ENCODE measurements at places on chromosomes 16 and 17.

- DNase-seq = no peak
Measured at GRCh38 chr16:12323007-12323758, 346.6 kb downstream of the SNX29 start.

DNA sequence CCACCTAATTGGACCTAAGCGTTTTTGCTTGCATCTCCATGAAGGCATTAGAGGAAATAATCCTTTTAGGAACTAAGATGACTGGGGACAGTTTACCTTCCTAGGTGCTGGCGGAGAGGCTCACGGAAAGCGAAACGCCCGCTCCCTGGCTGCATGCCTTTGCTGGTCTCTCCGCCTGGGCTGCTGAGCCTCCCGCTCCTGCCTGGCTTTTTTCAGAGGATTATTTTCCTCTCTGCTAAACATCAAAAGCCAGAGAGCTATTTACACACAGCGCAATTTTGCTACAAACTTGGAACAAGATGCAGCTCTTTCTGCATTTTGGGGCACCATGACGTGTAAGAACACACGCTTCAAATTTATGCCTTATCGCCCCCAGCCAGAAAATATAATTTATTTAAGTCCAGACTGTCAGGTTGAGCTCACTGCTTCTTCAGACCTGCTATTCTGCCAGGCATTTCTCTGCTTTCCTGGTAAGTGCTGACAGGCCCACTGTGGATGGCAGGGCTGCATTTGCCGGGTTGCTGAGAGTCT, 124.4 kb downstream of the SPACA3 start:
- no peak for DNase-seq

DNA sequence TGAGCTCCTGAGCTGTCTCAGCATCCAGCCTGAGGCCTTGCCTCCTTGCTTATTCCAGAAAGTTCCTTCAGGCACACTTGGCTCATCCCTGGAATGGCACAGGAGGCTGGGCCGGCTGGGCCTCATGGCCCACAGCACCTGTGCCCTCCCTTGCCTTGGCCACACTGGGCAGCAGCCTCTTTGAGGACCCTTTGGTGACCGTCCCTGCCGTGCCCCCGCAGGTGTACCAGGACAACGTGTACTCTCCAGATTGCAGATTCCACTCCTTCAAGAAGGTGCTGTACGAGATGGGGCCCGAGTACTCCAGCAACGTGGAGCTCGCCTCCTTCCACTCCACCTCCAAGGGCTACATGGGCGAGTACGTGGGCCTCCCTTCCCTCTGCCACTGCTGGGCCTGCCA, 34.2 kb downstream of the GPT2 start:
- no peak for DNase-seq

- DNase-seq = no peak
Measured at GRCh38 chr16:30136971-30137605, 14.1 kb upstream of the MAPK3 start.

- no peak for DNase-seq
Measured at GRCh38 chr17:10268005-10268404, 69.6 kb upstream of the GAS7 start.

GRCh38 chr16:23754594-23755483, at the start of gene CHP2:
TSS of gene CHP2 (plus strand) at chr16:23755026. CDS start at chr16:23755050, 24 bp downstream.
- no peak for DNase-seq

- no peak for DNase-seq
Measured at GRCh38 chr16:86697715-86698114, 119.4 kb downstream of the FOXL1 start.

- peak; percentile 37 for DNase-seq
Measured at GRCh38 chr16:68915589-68915988, 72.3 kb downstream of the TANGO6 start.

DNA sequence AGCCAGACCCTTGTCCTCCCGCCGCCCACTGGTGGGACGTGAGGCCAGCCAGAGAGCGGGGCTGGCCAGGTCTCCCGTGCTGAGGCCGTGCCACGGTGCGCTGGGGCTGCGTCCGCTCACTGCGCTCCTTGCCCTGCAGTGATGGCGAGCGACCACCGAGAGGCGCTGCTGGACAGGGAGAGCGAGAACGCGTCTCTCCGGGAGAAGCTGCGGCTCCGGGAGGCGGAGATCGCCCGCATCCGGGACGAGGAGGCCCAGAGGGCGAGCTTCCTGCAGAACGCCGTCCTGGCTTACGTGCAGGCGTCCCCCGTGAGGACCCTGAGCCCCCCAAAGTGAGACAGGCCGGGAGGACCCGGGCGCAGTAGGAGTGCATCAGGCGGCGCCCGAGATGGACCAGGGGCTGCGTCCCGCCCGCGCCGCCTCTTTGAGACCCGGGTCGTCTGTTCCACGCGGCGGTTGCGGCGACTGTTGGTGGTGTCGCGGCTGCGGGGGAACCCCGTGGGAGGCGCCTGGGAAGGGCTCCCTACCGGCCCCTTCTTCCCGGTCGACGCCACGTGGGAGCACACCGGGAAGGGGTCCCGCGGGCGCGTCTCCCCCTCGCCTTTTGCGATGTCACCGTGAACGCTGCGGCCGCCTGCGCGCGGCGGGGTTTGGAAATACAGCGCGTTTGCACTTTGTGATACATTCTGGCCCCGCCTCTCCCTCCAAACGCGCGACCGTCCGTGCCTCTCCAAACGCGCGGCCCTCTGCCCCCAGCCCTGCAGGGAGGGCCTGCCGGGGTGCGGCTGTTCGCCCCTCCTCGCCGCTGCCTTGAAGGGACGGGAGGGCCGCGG, 792 bp upstream of the RAC3 start:
- DNase-seq = peak; percentile 40

DNA sequence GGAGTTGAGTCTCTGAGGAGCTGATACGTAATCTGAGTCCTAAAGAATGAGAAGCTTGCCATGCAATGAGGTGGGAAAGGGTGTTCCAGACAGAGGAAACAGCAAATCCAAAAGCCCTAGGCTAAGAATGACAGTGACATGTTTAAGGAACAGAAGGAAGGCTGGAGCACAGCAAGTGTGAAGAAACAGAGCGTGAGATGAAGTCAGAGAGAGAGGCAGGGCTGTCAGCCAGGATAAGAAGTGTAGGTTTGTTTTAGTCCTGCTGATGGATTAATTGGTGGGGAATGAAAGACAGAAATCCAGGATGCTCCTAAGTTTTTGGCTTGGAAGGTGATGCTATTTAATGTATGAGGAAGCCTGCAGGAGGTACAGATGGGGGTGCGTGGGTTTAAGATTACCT, 14.5 kb downstream of the MMP28 start:
- DNase-seq = no peak

DNA sequence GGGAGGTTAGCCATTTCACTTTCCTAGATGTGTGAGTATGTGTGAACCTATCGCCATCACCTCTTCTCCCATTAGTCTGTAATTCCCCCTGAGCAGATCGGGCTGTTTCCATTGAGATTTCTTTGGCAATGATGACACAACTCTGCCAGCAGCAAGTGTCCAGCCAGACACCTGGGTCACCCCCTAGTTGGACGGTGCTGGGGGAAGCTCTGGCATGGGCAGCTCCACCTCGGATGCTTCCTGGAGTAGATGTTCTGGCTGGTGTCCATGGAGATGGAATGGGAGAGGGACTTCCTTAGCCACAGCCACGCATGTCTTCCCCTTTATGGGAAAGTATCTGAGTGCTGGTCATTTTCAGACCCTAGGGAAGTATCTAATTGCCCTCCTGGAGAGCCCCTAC, 247.9 kb upstream of the RPL38 start:
- DNase-seq = no peak

DNA sequence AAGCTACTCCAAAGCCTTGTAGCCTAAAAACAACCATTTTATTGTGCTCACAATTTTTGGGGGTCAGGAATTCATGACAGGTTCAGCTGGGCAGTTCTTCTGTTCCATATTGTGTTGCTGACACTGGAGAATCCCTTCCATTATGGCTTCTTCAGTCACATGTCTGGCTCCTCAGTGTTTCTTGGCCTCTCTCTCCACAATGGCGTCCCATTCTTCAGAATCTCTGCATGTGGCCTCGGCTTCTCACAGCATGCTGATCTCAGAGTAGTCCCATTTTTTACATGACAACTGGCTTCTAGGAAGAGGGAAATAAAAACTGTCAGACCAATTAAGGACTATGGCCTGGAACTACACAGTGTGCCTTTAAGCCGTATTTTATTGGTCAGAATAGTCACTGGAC, 49.7 kb downstream of the NF1 start:
- DNase-seq = no peak

GRCh38 chr17:80528536-80528935, 16.1 kb upstream of the RPTOR start:
- no peak for DNase-seq

- DNase-seq = no peak
Measured at GRCh38 chr17:76626442-76626841, 17.1 kb downstream of the ST6GALNAC1 start.

DNA sequence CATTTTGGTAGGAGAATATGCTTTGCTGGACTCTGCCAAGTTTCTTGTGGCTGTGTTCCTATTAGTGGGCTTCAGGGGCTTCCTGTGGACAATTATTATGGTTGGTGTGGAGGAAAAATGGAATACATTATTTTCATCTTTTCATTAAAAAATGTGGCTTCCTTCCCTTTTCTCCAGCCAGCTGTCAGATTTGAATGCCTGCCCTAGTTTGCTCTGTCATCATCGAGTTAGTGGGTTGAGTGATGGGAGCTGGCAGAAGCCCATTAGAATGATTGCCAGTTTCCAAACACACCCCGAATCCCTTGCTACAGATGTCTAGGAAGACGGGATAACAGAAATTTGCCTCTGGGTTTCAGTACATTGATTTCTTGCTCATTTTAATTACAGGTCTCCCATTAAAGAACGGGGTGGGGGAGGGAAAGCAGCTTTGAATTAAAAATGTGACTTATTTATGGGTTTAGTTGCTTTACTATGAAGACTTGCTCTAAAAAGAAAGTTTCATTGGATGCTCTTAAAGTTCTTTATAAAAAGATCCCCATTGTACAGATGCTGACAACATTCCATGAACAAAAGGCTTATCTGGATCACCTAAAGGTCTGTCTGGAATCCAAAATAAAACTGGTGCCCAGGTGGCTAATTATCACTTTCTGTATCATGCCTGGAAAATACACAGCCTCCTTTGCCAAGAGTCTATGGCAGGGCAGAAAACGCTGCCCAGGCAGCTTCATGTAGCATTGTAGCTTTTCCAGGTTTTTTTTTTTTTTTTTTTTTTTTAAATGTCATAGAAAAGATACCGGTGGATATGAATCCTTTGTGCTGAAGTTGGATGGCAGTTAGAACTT, 103.6 kb downstream of the PRKCA start:
- no peak for DNase-seq

Data from epithelial cell of prostate (primary cell).